ENCODE measurements at places on chromosomes 7 and 10.

DNA sequence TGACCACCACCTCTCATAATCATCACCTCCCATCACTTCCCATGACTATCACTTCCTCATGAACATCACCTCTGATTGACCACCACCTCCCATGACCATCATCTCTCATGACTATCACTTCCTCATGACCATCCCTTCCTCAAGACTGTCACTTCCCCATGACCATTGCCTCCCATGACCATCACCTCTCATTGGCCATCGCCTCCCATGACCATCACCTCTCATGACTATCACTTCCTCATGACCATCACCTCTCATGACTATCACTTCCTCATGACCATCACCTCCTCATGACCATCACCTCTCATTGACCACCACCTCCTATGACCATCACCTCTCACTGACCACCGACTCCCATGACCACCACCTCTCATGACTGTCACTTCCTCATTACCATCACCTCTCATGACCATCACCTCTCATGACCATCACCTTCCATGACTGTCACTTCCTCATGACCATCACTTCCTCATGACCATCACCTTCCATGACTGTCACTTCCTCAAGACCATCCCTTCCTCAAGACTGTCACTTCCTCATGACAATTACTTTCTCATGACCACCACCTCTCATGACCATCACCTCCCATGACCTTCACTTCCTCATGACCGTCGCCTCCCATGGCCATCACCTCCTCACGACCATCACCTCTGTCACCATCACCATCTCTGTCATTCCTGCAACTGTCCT lies 51.6 kb downstream of the PDGFA start:
- no peak for DNase-seq

GRCh38 chr7:48042636-48043035 lies 7.3 kb downstream of the C7orf57 start:
- no peak for DNase-seq

DNA sequence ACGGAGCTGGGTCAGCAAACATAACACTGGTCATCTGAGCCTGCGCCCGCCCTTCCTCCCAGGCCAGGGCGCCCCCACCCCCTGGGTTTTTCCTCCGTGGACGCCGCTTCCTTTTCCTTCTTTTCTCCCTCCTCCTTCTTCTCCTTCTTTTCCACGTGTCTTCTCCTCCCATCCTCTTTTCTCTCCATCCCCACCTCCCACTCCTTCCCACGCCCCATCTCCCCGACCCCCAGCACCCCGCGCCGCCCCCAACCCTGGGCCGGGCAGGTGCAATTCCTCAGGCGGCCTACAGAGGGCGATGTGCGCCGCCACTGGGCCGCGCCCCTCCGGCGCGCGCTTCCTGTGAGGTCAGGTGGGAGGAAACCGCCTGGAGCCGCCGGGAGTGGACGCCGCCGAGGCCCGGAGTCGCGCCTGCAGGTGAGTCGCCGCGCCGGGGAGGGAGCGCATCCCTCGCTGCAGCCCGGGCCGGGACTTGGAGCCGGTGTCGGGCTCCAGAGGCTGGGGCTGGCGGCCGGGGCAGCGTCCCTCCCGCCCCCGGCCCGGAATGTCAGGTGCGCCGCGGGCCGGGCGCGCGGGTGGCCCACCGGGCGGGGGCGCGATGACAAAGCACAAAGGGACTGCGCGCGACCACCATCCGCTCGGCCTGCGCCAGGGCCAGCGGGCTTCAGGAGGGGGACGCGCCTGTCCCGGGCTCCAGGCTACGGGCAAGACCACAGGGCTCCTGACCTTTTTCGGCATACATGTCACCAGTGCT lies at the start of gene FAM241B:
Gene FAM241B, plus strand, starts transcription at position 351 of the 754 bp plus-strand sequence. CDS start 1,497 bp downstream, outside the sequence.
- peak; percentile 66 for DNase-seq

- DNase-seq = no peak
Measured at GRCh38 chr10:114024876-114025610, 18.6 kb upstream of the ADRB1 start.

GRCh38 chr10:71486484-71487114 lies 89.9 kb downstream of the CDH23 start:
- peak; percentile 39 for DNase-seq

- DNase-seq = no peak
Measured at GRCh38 chr10:74078037-74078436, 72.6 kb downstream of the AP3M1 start.

- no peak for DNase-seq
Measured at GRCh38 chr7:32868116-32868515, 23.4 kb downstream of the KBTBD2 start.

DNA sequence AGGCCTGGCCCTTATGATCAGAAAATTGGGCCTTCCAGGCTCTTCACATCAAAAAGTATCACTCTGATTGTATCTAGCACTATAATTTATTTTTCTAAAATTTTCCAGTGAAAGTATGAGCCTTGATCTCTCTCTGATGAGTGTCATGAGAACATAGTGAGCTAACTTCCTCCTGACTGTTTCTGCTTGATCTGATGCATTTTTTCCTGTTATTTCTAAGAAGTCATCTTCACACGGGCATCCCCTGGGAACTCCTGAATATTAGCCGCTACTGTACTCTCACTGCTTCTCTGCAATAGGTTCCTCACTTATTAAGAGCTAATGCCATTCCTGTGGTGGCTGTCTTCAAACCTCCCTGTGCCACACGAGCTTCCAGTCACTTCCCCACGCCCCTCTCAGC lies 63.1 kb upstream of the ZPBP start:
- no peak for DNase-seq

GRCh38 chr7:98077762-98078161 lies 28.9 kb upstream of the LMTK2 start:
- DNase-seq = no peak

GRCh38 chr7:80705130-80705781 lies 66.8 kb downstream of the CD36 start:
- no peak for DNase-seq

DNA sequence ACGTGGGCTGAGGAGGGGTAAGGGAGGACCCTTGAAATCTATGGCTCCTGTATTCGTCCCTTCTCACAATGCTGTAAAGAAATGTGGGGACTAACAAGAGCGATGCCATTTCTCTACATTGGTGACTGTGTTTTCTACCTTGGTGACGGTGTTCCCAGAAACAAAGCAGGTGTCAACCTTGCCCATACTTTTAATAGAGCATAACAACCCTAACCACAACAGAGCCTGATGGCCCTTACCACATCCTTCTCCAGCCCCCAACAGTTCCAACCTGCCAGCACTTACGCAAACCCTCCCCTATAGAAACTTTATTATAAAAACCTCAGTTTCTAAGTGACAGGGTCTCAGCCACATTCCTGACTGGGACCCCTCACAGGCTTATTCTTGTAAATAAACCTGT lies 28.2 kb upstream of the ADCYAP1R1 start:
- no peak for DNase-seq
